Neural progenitor cell (in vitro differentiated cells): ENCODE measurements at places on chromosomes 11 and 22.

GRCh38 chr22:35842954-35843353 is 125.3 kb downstream of the APOL5 start:
- DNase-seq: peak; percentile 57

GRCh38 chr11:130301002-130301401 is 13.7 kb downstream of the ZBTB44 start:
- DNase-seq: no peak

DNA sequence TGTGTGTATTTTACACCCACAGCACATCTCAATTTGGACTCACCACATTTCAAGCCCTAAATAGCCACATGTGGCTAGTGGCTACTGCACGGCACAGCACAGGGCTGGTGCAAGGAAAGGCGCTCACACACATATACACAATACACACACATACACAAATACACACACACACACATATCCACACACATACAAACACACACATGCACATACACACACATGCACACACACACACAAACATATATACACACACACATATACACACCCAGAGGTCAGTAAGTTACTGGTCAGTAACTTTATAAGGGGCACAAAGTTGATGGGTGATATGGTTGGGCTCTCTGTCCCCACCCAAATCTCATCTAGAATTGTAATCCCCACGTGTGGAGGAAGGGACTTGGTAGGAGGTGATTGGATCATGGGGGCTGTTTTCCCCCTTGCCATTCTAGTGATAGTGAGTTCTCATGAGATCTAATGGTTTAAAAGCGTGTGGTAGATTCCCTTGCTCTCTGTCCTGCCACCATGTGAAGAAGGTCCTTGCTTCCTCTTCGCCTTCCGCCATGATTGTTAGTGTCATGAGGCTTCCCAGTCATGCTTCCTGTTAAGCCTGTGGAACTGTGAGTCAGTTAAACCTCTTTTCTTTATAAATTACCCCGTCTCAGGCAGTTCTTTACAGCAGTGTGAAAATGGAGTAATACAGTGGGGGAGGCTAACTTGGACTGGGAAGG is 37.6 kb upstream of the DKK3 start:
- DNase-seq: no peak

- DNase-seq: no peak
Measured at GRCh38 chr11:62145261-62145871, 21.6 kb downstream of the INCENP start.

GRCh38 chr11:107957109-107957588 is 28.9 kb downstream of the RAB39A start:
- no peak for DNase-seq

GRCh38 chr11:61689164-61689496 is 8.9 kb downstream of the DAGLA start:
- DNase-seq: no peak

GRCh38 chr11:33652930-33653329 is 47.7 kb downstream of the C11orf91 start:
- no peak for DNase-seq

- DNase-seq: no peak
Measured at GRCh38 chr11:112334381-112334780, 73.7 kb upstream of the PLET1 start.

GRCh38 chr11:11022125-11022730 is 164.4 kb upstream of the ZBED5 start:
- no peak for DNase-seq

GRCh38 chr11:12599408-12600143 is 74.6 kb upstream of the TEAD1 start:
- peak; percentile 71 for DNase-seq

DNA sequence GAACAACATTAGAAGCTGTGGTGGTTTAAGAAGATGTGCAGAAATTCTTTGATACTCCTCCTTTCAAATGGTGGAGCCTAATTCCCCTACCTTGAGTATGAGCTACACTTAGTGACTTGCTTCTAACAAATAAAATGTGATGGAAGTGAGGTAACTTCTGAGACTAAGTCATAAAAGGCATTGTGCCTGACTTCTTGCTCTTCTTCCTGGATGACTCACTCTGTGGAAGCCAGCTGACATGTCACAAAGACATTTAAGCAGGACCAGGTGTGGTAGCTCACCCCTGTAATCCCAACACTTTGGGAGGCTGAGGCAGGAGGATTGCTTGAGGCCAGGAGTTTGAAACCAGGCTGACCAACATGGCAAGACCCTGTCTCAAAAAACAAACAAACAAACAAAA is 3.9 kb upstream of the PLA2G3 start:
- DNase-seq: no peak

DNA sequence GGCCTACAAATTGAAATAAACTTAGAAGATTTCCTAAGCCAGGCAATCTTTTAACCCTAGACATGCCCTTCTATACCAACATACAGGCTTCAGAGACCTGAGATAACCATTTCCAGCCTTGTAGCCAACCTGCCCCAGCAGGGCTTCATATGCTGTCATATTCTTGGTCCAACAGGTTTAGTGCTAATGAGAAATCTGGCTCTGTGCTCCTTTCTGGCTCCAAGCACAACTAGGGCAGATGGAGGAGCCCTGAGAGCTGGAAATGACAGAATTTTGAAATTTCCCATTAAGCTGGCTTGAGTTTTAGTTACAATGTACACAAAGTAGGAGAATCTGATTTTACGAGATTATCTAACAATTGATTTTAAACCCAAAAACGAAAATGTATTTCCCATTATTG is 323.0 kb upstream of the CCDC90B start:
- no peak for DNase-seq

DNA sequence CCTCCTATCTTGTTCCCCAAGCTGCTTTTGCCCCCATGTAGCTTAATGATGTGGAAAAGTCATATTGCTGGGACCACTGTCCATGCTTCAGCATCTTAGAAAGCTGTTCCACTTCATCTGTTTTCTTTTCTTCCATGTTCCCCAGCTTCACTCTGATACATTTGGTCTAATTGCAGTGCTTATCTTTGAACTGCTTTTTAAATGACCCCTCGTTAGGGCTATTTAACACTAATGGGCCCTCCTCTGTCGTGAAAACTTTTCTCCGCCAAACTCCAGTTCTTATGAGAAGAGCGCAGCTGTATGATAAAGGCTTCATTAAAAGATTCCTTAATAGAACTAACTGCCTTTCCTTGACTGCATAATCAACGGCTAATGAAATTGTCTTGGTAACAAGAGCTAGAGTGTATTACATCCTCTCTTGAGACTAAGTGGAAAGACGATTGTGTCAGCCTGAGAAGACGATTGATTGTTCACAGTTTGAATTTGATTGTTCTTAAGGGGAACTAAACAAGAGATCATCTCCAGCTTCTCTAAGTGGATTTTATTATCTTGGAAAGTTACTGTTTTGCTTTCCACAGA is 165.0 kb upstream of the MTNR1B start:
- DNase-seq: peak; percentile 29

DNA sequence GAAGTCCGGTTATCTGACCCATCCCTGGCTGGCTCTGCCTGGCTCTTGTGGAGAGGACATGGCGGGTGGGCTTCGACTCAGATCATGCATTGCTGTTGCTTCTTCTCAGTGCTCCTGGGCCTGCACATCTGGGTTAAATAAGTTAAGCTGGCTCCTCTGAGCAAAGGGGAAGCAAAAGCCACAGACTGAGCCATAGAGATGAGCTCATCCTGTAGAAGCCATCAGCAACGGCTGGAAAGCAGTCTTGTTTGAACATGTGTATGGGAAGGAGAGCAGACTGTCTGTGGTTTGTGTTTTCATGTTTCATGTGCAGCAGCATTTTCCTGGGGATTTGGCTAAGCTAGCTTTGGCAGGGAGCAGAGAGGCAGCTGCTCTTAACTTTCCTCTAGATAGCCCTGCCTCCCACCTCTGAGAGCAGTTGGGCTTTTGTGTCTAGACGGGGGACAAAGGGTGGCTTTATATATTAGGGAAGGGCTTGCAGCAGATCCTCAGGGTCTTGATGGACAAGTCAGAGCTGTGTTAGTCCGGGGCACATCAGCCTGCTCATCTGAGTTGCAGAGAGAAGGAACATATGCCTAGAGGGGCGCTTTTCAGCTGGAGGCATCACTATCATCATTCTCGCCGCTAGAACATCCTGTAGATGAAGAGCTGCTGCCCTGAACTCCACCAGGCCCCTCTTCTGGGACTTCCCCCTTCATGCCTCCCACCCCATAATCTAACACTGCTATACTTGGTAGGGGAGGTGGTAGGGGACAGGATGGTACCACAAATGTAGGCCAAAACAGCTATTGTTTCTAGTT is 14.9 kb downstream of the DCPS start:
- no peak for DNase-seq

- DNase-seq: no peak
Measured at GRCh38 chr22:42142771-42143461, 12.3 kb upstream of the CYP2D6 start.

GRCh38 chr11:126573325-126573978 is 218.0 kb downstream of the ST3GAL4 start:
- DNase-seq: no peak

- DNase-seq: peak; percentile 83
Measured at GRCh38 chr11:70270877-70271648, 573 bp downstream of the PPFIA1 start.

GRCh38 chr11:45354976-45355705 is 69.0 kb upstream of the SYT13 start:
- peak; percentile 94 for DNase-seq

GRCh38 chr11:63738720-63739360 is 29.7 kb downstream of the ZFTA start:
- DNase-seq: peak; percentile 79

- no peak for DNase-seq
Measured at GRCh38 chr11:92141159-92141558, 83.5 kb upstream of the FAT3 start.

DNA sequence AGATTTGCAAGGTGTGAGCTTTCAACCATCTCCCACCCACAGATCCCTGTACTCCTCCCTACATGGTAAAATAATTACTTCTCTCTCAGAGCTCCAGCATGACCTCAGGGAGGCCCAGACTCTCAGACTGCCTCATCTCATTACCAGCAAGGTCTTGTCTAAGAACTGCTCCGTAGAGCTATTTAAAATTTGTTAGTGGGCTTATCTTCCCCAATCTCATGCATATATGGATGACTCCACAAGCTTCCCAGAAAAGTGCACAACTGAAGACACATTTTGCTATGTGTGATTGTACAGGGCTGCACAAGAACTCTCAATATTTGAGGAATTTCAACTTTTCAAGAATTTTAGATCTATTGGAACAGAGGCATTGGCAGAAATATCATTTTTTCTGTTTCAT is 230.3 kb downstream of the CSNK2A3 start:
- no peak for DNase-seq

- peak; percentile 53 for DNase-seq
Measured at GRCh38 chr11:11555208-11555607, 66.6 kb downstream of the GALNT18 start.

DNA sequence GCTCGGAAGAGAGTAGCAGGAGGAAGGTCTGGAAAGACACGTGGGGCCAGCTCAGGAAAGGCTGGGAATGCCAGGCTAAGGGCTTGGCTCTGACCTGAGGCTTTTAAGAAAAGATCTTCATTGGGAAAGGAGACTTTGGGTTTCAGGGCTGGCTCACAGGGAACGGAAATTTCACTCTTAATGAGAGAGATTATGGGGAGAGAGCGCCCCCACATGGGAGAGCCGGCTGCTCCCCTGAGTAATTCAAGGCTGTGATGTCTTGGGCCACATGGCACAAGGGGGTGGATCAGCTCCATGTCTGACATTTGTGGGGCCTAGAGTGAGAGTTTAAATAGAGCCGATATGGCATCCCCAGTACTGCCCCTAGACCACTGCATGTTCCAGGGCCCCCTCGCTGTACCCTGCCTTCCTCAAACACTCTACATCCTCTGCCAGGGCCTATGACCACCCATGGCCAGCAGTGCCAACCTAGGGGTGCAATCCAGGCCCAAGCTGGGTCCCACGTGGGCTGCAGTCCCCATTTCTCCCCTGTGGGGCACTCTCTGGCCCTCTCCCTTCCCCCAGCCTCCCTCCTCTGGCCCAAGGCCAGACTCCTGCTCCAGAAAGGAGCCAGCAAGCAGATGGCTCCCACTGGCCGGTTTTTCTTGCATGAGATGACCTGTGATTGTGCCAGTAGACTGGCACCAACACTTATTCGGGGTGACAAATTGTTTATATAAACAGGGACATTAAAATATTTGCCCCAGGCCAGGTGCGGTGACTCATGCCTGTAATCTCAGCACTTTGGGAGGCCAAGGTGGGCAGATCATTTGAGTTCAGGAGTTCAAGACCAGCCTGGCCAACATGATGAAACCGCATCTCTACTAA is 75.2 kb downstream of the ISX start:
- peak; percentile 67 for DNase-seq

DNA sequence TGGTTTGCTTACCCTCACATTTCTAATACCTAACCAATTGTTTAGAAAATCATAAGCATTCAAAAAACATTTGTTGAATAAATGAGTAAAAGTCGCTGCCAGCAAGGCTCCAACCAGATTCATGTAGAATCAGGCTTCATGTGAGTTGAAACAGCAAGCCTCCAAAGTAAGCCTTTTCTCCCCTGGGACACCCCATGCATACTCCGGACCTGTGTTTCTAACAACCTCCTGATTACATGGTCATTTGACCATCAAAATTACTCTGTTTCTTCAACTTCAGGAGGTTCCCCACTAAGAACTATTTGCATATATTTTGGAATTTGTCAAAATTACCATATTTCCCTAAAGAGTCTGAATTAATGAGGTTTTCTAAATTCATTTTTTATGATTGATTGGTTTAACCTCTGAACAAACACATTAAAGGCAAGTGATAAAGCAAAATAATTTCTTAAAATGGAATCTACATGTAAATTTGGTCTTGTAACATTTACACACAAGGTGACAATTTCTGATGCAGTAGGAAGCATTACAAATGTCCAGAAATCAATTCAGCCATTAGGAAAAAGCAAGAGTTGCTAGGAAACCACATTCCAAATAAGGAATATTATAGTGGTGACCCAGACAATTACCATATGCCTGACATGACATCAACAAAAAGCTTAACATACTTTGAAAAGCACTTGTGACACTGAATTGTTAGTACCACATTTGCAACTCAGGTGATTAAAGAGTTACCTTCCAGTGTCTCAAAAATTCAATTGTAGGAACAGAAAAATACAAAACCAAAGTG is 252.6 kb downstream of the GUCY1A2 start:
- DNase-seq: no peak

DNA sequence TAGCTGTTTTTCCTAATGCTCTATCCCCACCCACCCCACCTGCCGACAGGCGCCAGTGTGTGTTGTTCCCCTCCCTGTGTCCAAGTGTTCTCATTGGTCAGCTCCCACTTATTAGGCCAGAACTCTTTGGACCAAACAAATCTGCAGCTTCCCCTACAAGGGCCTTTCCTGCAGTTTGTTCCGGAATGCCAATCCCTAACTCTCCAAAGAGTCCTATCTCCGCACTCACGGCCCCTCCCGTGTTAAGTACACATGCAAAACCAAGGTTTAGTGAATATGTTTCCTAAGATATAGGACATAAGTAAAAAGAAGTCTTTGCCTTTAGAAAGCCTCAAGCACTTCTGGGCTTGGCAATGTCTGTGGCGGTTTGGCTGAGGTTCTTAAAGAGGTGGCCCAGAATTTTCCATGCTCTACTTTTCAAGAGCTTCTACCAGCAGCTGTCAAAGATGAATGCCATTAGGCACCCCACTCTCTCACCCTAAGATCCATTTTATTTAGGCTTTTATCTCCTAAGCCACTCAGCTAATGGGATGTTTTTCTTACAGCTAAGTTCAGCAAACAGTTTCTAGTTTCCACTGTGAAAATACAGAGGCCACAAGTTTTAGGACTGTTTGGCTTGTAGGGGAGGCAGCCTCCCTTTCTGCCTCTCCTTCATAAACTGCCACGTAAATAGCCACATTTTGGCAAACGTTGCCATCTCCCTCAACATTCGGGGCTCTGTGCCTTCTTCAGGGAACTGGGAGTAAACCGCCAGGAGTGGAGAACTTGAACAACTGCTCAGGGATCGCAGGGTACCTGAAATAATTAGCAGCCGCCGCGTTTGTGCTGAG is 1.6 kb downstream of the CD59 start:
- no peak for DNase-seq

GRCh38 chr11:47991894-47992293 is 11.5 kb downstream of the PTPRJ start:
- DNase-seq: no peak
